ENCODE measurements at places on chromosomes 4 and X.

DNA sequence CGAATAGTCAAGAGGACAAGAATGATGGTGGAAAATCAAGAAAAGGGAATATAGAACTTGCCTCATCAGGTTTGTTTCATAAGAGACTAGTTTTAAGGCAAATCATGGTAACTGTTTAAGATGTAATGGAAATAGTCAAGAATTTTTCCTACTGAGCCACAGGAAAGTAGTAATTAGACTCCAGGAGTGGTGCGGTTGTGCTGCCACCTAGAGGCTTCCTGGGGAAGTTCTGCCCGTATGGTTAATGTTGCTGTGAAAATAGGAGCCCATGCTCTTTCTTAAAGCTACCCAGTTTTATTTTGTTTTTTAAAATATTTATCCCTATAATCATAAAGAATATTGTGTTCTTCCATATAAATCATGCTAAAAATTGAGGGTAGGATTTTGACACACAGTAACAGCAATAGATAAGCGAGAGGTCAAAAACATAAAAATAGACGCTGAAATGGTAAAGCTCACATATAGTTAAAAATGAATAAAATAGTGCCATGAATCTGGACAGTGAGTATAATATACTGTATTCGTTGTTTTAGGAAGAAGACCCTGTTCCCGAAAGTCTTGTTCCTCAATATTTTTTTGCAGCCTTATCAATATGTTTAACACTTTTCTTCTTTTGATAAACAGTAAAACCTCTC is 87.0 kb downstream of the PHOX2B start:
- DNase-seq: peak; percentile 1

- DNase-seq: no peak
These were observed 136.5 kb downstream of the CEP135 start for GRCh38 chr4:56085275-56085674.

GRCh38 chr4:100519205-100519604 is 1.4 kb upstream of the EMCN start:
- no peak for DNase-seq

DNA sequence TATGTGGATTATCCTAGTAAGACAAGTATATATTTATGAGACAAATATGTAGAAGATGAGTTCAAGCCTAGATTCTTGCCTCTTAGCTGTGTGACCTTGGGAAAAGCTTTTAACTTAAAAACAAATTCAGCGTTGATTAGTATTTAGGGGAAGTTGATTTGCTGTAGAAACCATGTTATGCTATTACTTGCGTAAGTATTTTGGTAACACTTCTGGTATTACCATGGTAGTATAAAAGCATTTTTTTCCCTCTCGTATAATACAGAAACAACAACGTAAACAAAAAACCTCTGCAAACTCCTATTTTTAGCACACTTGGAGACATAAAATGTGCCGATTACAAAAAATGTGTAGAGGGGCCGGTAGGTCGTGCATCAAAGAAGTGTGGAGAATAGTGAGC is 33.2 kb downstream of the STAG2 start:
- DNase-seq: no peak

- no peak for DNase-seq
These were observed 43.2 kb downstream of the SCFD2 start for GRCh38 chr4:53322696-53323095.

- no peak for DNase-seq
These were observed 901.8 kb downstream of the GLUD2 start for GRCh38 chrX:121949041-121949760.

DNA sequence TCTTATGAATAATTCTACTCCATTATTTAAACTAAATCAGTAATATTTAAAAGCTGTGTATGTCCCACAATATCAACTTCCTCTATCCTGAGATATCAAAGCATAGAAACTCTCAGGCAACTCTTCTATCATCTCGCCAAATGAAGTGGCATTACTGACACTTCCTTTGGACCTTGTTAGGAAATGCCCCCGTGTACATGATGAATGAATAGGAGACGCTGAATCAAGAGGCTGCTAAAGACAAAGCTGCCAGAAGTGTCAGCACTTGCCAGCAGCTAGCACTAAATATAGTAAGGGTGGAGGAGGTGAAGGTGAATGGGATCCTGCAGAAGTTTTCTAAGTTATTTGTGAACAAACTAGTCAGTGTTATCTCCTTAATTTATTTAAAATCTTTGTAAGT is 99.5 kb upstream of the BLTP1 start:
- DNase-seq: no peak

GRCh38 chr4:126897038-126897437 is 735.7 kb upstream of the INTU start:
- no peak for DNase-seq

DNA sequence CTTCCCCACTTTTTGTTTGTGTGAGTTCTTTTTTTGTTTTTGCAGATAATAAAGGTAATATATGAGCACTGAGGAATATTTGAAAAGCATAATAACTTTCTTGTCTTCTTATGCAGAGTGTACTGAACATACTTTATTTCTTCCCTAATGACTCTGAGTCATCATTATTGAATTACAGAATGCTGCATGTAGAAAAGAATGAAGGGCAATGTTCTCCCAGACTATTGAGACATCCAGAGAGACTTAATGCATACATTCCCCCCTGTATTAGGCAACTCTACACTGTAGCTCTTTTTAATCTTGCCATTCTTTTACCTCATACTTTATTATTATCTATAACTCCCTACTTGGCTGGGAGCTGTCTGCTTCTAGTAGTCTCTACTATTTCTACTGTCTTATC is 240.5 kb upstream of the ANKRD50 start:
- DNase-seq: no peak

GRCh38 chr4:170990989-170991589 is 822.1 kb upstream of the GALNTL6 start:
- peak; percentile 76 for DNase-seq
